Pancreas (tissue), 10 donors: ENCODE measurements at places on chromosomes 5 and 9. TPM values are rescaled to one million over a fixed set of nuclear protein-coding genes. Genes with fewer than 3 reads are reported as not detected.

DNA sequence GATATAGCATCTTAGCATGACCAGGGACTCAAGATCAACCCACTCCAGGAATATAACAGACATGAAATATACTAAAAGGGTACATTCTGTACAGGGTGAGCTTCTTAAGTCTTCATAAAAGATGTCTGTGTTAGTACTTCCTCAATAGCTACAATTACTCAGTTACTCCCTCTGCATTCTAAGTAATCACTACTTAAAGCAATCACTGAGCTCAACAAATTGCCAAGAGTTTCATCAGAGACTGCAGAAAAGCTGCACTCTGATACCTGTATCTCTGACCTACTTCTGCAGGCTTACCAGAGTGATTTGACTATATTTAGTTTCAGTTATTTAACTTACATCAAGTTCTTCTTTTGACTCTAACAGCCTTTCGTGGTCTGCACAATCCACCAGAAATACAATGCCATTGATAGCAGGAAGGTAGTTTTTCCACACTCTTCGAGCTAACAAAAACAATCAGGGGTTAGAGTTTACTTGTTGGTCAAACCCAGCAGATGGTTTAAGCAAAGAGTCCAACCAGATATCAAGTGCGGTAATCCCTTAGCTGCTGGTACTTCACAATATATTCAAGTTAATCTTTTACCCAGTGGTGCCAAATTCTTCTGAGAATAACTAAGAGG, 23.3 kb downstream of the SAR1B start:
- DNase-seq: no peak
- H3K27me3 ChIP-seq: no peaks in the 10 kb centered on the region
- peaks cover 11% of the 10 kb centered on the region for H3K4me1 ChIP-seq
- peaks cover 4% of the 10 kb centered on the region for H3K36me3 ChIP-seq
- H3K4me3 ChIP-seq: no peak overlapping the region
- peak overlapping the region; percentile 37 for H3K27ac ChIP-seq

- no peaks in the 10 kb centered on the region for H3K4me1 ChIP-seq
- H3K36me3 ChIP-seq: no peaks in the 10 kb centered on the region
- no peaks in the 10 kb centered on the region for H3K27me3 ChIP-seq
- H3K4me3 ChIP-seq: no peak overlapping the region
- H3K27ac ChIP-seq: no peak overlapping the region
- no peak for DNase-seq
Observed at GRCh38 chr5:13943676-13944075, 812 bp downstream of the DNAH5 start.

GRCh38 chr5:125970631-125971307, 452.4 kb upstream of the GRAMD2B start:
- H3K27ac ChIP-seq: no peak overlapping the region
- no peak for DNase-seq
- H3K4me3 ChIP-seq: no peak overlapping the region

DNA sequence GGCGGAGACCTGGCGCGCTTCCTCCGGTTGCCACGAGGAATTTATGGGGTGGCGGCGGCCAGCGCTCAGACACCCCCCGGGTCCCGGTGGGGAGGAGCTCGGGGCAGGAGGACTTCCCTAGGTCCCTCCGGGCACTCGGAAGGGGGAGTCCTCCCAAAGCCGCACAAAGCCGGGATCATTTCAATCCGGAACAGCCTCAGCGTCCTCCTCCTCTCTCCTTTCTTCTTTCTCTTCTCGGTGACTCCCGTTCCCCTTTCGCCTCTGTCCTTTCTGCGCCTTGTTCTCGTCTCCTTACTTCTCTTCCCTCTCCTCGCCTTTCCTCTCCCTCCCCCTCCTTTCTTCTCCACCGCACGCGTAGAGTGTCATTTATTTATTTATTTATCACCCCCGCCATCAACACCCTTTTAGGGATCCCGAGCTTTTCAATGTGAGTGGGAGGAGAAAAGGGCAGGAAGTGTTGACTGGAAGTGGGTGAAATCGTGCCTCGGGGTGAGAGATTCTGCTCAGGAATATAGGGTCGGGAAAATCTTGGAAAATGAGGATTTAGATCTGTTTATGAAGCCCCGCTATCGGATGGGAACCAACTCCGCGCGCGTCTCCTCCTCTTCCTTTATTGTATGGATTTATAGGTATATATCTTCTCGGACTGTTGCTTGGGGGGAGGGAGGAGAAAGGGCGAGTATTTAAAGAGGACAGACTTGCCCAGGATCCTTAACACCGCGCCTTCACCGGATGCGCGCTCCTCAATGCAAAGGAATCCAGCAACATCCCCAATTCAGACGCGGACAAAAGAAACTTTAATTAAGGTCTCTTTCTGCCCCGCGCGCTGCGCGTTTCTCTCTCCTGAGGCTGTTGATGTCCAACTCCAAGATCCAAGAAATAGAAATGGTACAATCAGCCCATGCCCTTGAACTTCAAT, 2.0 kb upstream of the ZNF462 start:
- H3K4me3 ChIP-seq: peak overlapping the region; percentile 46
- H3K36me3 ChIP-seq: no peaks in the 10 kb centered on the region
- H3K4me1 ChIP-seq: peaks cover 9% of the 10 kb centered on the region
- H3K27me3 ChIP-seq: peaks cover 31% of the 10 kb centered on the region

- H3K36me3 ChIP-seq: no peaks in the 10 kb centered on the region
- no peak overlapping the region for H3K4me3 ChIP-seq
- H3K27ac ChIP-seq: no peak overlapping the region
Observed at GRCh38 chr9:75692309-75692708, 198.2 kb upstream of the PCSK5 start.

Gene PLPPR1
- polyA plus RNA-seq: 0.30 TPM
